ENCODE measurements at places on chromosomes 4 and X. TPM values are rescaled to one million over a fixed set of nuclear protein-coding genes. Genes with fewer than 3 reads are reported as not detected.

- DNase-seq = no peak
Measured at GRCh38 chr4:157363360-157363759, 142.8 kb downstream of the GRIA2 start.

DNA sequence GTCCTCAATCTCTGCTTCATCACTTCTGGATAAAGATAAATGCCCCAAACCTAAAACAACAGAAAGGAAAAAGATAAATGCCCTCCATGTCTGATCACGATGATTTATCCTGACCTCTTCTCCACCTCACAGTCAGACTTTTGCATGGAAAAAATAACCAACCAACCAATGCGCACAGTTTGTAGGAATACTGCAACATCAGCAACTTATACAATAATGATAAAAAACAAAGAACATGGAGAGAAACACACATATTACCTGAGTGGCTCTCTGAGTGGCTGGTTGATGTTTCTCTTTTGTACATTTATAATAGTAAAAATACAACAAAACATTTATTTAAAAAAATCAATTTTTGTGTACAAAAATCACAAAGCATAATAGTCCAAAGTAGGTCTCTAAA is 93.0 kb upstream of the PUDP start:
- DNase-seq = no peak

GRCh38 chr4:185204238-185204910 is 574 bp upstream of the CFAP97 start:
- no peak for DNase-seq

Gene USP46
- 48.8 TPM for total RNA-seq

DNA sequence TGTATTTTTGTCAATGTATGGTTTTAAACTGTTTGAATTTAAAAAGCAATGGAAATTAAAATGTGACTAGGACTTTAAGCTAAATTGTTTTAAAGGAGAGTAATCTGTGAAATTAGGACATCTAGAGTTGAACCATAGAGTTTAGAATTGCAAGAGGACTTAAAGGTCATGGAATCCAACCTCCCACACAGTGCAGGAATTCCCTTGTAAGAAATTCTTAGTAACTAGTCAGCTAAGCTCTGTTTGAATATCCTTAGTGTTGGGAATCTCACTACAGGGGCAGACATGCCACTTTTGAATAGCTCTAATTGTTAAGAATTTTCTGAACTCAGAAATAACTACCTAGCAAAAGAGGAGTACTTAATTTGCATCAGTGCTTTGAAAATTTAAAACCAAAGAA is 292.9 kb downstream of the IL1RAPL1 start:
- DNase-seq = no peak

- DNase-seq = no peak
Measured at GRCh38 chr4:93911671-93912070, 83.1 kb downstream of the ATOH1 start.

- no peak for DNase-seq
Measured at GRCh38 chr4:148747721-148748268, 305.6 kb upstream of the NR3C2 start.

DNA sequence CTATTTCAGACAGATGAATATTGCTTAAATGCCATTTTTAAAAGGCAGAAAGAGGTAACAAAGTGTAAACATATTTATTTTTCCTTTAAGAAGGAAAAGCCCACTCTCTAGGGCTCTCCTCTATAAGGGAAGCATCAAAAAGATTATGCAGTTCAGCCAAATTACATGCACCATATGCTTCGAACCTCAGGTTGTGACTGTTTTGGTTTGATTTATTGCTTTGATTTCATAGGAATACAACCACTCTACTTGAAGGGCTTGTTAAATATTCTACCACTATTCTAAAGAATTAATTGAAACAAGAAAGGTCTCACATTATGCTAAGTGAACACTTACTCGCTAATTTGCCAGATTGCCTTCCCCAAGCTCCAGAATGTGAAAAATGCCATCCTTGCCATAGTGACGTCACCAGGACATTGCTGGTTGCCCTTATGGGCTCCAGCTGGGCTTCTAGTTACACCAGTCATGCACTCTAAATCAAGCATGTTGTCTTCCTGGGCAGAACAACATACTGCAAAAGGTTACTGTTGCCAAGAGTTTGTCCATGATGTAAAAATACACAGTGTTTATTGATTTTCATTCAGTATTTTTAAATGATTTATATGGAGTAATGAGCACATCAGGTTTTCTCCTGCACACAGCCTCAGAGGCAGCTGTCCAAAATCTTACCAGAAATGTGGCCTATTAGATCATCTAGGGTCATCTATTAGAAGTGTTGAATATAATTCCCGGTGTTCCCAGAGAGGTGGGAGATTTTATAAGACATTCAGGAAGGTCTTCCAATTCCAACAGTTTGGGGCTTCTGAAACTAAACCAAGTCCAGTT is 164.4 kb upstream of the RAPGEF2 start:
- peak; percentile 52 for DNase-seq

DNA sequence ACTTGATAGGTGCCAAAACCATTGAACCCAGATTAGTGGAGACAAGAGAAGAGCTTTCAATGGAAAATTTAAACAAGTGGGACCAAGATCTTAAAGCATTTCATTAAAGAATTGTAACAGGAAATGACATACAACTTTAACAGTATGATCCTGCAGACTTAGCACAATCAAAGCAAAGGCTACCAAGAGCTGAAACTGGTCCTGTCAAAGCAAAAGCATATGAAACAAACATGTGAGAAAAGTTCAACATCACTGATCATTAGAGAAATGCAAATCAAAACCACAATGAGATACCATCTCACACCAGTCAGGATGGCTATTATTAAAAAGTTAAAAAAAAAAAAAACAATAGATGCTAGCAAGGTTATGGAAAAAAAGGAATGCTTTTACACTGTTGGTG is 425.6 kb downstream of the IL1RAPL1 start:
- no peak for DNase-seq

GRCh38 chr4:153112041-153112441 is 92.2 kb upstream of the TRIM2 start:
- no peak for DNase-seq

- DNase-seq = no peak
Measured at GRCh38 chr4:24141836-24142235, 252.0 kb upstream of the PPARGC1A start.

DNA sequence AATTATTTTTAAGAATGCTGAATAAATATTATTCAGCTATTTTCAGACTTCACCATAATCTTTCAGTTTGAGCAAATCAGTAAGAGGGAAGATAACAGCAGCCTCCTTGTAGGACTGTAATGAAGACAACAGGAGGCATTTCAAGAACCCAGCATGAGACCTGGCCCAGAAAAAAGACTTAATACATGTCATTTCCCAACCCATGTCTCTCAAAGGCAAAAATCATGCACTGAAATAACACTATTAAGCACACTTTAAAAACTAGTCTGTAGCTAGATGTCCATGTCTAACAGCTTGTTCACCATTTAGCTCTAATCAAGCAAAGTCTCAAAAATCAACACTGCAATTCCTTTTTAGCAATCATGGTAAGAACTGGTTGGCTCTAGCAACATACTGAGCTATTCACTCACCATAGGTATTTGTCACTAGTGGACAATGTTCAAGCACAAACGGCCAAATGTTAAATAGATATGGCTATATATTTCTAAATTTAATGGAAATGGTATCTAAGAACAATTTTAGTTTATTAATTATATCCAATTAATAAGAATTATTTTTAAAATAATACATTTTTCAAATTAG is 109.9 kb downstream of the WDFY3 start:
- DNase-seq = peak; percentile 60

- DNase-seq = no peak
Measured at GRCh38 chr4:36327400-36327799, 46.0 kb downstream of the DTHD1 start.

Gene NUDT11
- total RNA-seq = 41.6 TPM

- no peak for DNase-seq
Measured at GRCh38 chr4:118850488-118851173, 14.7 kb upstream of the SEC24D start.

- peak; percentile 56 for DNase-seq
Measured at GRCh38 chr4:3321295-3321889, 28.6 kb downstream of the RGS12 start.

Gene CT45A1
- total RNA-seq = not detected

Gene KCND1
- total RNA-seq = 0.82 TPM

- no peak for DNase-seq
Measured at GRCh38 chr4:173318240-173318639, 15.9 kb downstream of the HMGB2 start.

- no peak for DNase-seq
Measured at GRCh38 chr4:80142394-80143306, 54.7 kb upstream of the PRDM8 start.

Data from cerebellum (tissue), 4 donors.